ENCODE measurements at places on chromosomes 2 and 18. TPM values are rescaled to one million over a fixed set of nuclear protein-coding genes. Genes with fewer than 3 reads are reported as not detected.

DNA sequence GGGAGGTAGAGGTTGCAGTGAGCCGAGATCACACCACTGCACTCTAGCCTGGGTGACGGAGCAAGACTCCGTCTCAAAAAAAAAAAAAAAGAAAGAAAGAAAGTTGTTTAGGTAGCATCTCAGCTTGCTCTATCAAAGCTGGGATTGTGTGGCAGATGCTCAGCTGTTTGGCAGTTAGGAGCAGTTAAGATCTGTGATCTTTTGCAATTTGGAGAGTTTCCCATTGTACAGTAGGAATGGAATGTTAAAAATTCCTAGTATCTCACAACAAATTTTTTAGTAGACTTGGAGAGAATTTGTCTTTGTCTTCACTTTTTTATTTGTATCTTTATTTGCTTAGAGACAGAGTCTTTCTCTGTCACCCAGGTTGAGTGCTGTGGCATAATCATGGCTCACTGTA lies 122.9 kb upstream of the UNC80 start:
- peak; percentile 27 for DNase-seq

DNA sequence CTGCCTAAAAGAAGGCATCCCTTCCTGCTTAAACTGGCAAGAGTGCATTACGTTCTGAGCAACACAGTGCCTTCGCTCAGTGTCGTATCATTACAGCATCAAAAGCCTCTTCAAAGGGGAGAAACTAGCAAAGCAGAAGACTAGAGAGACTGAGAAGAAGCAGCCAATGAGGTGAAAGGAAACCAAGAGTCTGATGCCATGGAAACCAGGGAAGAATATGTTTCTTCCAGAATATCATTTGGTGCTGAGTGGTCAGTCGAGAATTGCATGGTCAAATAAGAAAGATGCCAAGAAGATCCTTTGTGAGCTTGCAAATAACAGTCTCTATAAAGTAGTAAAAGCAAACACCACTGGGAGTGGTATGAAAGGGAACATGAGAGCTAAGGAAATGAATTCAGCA lies 312.1 kb upstream of the CHST9 start:
- DNase-seq: no peak

DNA sequence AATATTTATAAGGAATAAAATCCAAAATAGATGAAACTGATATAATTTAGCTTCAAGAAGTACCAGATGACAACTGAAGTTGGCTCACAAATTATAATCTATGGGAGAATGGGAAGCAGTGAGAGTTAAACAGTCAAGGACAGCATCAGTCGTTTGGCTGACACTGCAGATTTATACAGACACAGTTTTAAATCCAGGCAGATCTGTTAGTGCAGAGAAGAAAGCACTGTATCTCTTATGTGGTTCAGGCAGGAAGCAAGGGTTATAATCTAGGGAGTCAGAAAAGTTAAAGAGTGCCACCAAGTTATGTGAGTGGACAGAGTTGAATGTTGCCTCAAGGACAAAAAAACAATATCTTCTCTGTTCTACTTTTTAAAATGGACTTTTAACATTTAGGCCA lies 880.2 kb downstream of the TSN start:
- DNase-seq: no peak

DNA sequence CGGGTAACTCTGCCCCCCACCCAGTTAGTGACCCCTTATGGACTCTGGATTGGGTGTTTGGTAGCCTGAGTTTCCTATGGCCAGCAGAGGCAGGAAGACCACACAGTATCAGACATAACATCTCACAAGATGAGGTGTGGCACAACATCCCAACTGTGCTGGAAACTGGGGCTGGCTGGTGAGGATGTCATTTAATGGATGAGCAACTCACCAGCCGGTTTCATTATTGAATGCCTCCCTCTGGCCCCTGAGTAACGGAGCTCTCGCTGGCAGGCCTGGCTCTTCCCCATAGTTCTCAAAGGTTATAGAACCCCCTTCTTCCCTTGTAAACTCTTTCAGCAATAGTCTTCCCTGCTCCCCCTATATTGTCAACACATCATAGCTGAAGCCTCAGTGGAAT lies 195.0 kb downstream of the BCL11A start:
- DNase-seq: no peak

GRCh38 chr2:99607454-99607853 lies 117.6 kb upstream of the REV1 start:
- DNase-seq: no peak

DNA sequence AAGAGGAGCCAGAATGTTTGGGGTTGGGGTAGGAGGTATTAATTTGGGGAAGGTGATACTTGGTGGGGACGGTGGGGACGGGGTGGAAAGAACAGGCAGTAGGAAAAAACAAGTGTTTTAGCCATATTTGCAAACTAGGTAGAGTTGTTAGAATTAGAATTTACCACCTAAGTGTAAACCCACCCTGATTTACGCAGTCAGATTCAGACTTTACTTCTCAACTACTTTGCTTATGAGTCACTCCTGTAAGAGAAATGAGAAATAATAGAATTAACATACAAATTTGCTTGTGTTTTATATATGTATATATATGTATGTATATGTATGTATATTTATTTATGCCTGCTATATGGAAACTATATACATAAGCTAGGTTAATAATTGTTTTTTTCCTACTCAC lies 1168.2 kb upstream of the ZEB2 start:
- no peak for DNase-seq

- peak; percentile 85 for DNase-seq
These were observed 290.8 kb downstream of the DYSF start for GRCh38 chr2:71743995-71744675.

GRCh38 chr2:72145658-72146329 lies 1.9 kb downstream of the CYP26B1 start:
- DNase-seq: no peak

DNA sequence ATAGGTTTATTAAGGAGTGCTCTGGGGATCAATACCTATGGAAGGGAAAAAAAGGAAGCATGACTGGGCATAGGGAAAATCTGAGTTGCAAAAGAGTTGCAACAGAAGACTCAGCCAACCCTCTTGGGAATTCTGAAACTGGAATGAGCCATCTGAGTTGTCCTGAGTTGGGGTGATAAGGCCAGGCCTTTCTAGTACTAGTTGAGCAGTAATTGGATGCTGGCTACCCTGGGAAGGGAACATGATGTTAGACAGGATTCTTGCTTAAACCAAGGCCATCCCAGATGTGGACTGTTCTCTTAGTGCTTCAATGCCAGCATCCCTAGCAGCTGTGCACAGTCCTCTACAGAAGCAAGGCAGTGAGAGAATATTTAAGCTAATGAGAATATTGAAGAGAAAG lies 348.8 kb upstream of the GULP1 start:
- no peak for DNase-seq

GRCh38 chr2:40357667-40358066 lies 94.2 kb downstream of the SLC8A1 start:
- DNase-seq: no peak

- no peak for DNase-seq
These were observed 29.5 kb downstream of the TMEM163 start for GRCh38 chr2:134689315-134689714.

DNA sequence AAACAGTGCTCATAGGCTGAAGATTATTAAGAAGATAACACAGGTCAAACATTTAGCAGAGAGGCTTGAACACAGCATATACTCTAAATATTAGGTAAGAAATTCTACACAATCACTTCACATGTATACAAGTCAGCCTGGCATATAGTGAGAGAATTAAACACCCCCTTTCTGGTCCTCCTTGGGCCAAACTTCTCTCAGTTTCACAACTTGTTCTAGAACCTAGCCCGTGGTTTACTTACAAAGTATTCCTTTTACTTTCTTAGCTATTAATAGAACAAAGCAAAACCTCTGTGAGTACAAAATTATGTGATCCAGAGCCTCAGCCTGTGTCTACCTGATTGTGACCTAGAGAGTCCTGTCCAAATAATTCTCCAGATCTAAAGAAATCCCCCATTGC lies 562.8 kb downstream of the TNS1 start:
- no peak for DNase-seq

- no peak for DNase-seq
These were observed 61.7 kb upstream of the SPTBN1 start for GRCh38 chr2:54394392-54394791.

- DNase-seq: no peak
These were observed 38.9 kb downstream of the RHOB start for GRCh38 chr2:20485612-20486388.

GRCh38 chr2:70683455-70683854 lies 84.5 kb downstream of the ADD2 start:
- DNase-seq: no peak

DNA sequence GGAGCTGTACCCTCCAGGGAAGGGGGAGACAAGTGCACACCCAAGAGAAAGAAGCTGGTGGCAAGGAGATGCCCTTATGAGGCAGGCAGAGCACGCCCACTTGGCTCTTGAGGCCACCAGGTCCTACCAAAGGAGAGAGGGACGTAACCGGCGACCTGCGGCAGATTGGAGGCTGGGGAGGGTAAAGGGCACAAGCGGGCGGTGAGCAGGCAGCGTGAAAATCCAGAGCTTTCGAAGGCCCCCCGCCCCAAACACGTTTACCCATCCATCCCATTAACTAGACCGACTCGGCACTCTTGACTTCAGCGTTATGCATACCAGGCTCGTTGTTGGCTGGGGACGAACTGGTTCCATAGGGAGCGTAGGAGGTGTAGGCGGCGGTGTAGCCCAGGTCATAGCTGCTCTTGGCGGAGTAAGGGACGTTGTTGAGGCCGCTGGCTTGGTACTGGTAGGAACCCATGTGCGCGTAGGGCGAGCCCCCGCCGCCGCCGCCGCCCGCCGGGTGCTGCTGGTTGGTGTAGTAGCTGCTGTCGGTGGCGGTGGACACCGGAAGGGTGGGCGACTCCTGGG lies 794 bp downstream of the DLX2 start:
- DNase-seq: no peak

DNA sequence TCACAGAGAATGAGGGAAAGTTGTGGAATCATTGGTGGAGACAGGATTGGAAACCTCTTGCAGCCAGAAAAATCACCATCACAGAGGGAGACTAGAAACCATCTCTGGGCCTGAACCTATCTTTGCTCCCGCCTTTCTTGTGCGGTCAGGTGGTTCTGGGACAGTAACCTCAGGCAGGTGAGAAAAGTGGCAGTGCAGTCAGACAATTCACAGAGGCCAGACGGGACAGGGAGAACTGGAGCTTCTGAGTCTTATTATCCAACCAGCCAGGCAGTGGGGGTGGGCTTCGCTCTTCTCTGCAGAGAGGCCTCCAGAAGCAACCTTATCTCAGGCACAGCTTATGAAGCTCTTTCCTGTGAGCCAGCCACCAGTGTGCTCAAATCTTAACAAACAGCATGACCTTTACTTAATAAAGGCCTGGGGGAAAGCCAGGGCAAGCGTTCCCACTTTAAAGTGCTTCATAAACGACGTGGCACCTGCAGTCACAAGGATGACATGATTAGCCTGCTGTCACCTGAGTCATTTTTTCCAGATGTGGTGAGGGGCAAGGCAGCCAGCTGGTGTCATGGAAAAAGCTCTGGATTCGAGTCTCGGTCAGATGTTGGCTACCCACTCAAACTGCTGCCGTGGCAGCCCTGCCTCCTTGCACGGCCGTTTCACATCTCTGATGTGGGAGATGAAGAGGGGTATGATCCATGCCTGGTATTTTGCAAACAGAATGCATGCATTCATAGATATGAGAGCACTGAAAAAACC lies 109.7 kb downstream of the B3GNT2 start:
- DNase-seq: no peak

- no peak for DNase-seq
These were observed 168.6 kb downstream of the ZNF407 start for GRCh38 chr18:74766251-74766650.

GRCh38 chr18:49456794-49457193 lies 3.7 kb downstream of the DYM start:
- DNase-seq: no peak

DNA sequence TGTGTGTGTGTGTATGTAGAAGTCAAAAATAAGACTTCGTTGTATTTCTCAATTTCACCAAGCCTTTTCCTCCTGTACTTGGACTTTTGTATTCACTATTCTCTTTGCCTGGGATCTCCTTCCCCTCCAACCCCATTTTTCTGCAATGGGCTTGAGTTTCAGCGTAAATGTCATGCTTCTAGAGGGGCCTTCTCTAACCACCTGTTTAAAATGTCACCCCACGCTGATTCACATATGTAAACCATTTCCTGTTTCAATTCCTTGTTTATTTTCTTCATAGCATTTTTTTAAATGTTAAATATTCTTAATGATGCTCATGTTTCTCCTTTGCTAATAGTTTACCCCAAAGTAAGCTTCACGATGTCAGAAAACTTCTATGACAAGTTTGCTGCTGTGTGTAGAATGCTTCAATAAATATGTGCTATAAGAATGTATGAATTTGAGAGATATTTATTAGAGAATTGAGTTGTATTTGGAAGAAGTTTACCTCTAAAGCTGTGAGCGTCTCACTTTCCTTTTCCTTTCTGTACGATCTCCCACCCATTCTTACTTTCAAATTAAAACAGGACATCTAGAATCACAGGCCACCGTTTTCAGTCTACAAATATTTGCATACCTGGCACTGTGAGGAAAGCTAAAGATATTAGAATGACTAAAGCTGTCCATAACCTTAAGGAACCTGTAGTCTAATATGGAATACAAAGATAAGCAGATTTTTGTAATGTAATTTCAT lies 762.4 kb downstream of the LRRTM4 start:
- DNase-seq: no peak

GRCh38 chr2:190794377-190794776 lies 86.2 kb upstream of the GLS start:
- no peak for DNase-seq

- DNase-seq: no peak
These were observed 264.8 kb upstream of the KLHL29 start for GRCh38 chr2:23120161-23120560.

DNA sequence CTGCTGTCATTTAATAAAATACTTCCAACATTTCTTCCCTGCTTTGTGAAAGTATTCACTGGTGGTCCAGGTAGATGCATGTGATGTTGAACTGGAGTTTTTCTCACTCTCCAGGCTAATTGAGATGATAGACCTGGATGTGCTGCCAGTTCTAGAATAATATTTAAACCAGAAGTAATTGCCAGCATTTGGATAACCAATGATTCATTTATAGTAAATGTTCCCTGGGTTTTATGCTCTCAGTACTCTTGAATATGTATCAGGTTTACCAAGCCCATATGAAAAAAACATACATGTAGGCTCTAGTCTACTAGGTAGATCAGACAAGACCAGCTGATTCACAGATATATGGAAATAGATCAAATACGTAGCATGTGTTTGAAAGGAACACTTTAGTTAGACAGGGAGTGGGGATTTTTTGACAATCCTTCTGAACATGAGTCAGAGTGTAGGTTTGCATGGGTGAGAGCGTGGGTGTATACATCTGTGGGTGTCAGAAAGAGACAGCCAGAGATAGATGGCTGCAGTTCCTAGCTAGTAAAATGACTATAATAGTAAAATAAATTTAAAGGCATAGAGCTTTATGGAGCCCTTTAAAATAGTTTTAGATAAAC lies 115.1 kb downstream of the NAB1 start:
- DNase-seq: no peak

- no peak for DNase-seq
These were observed 104.2 kb upstream of the MAP4K3 start for GRCh38 chr2:39541011-39541930.

- peak; percentile 39 for DNase-seq
These were observed 860 bp upstream of the KCNJ3 start for GRCh38 chr2:154697418-154698252.

CCDC141 gene
- not detected for total RNA-seq

FTCDNL1 gene
- total RNA-seq: 1.8 TPM

DPYSL5 gene
- total RNA-seq: not detected

ACVR1 gene
- 1.9 TPM for total RNA-seq

AQP12A gene
- not detected for total RNA-seq

IL37 gene
- total RNA-seq: 3.1 TPM

TUBA3E gene
- total RNA-seq: not detected

TSPYL6 gene
- not detected for total RNA-seq

RABL2A gene
- total RNA-seq: 2.6 TPM

TXNDC2 gene
- total RNA-seq: 0.33 TPM

FOXD4L1 gene
- total RNA-seq: not detected

CD8B gene
- not detected for total RNA-seq

SKOR2 gene
- total RNA-seq: not detected

CABYR gene
- not detected for total RNA-seq

Data from MG63 (cell line).